ENCODE measurements at places on chromosomes 6 and 20. TPM values are rescaled to one million over a fixed set of nuclear protein-coding genes. Genes with fewer than 3 reads are reported as not detected.

Gene BPIFB4
- not detected for polyA plus RNA-seq

Gene BMP2
- 19.5 TPM for polyA plus RNA-seq

Gene TFAP2A
- 23.5 TPM for polyA plus RNA-seq

Gene CENPQ
- 13.7 TPM for polyA plus RNA-seq

DNA sequence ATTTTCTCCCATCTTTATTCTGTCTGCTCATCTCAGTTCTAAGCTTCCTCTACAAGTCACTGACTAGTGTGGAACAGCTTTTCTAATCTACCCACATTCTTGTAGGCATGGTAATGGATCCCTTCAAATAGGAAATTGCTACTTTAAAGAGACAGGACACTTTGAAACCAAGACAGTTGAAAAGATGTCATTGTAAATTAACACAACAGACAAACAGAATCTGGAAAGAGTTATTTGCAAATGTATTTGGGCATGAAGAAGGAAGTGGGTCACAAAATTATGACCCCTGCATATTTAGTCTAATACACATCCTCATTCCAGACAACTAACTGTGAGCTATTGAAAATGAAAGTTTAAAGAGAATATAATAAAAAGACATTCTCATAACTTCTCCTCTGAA lies 298.2 kb upstream of the MARCKS start:
- DNase-seq, result no peak

GRCh38 chr6:169132352-169132940 lies 121.2 kb downstream of the THBS2 start:
- no peak for DNase-seq

DNA sequence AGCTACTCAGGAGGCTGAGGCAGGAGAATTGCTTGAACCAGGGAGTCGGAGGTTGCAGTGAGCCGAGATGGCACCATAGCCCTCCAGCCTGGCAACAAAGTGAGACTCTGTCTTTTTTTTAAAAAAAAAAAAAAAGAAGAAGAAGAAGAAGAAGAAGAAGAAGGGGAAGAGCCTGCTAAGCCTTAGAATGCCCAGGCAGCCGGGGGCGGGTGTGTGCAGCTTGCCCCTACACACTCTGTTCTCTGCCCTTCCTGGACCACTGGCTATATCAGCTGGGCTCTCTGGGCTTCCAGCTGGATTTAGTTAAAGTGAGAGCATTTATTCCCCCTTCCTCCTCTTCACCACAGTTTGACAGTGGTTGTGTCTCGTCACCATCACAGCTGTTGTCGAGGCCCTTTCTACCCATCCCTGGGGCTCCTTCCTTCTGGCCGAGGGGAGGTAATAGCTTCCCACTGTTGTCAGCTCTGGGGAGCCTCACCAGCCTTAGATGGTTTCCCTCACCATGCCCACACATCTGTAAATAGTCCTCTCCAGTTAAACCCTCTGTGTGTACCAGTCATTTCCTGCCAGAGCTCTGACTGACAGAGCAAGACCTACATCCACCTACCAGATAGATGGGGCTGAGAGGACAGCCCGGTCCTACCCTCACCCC lies 77.6 kb downstream of the TRERF1 start:
- no peak for DNase-seq

DNA sequence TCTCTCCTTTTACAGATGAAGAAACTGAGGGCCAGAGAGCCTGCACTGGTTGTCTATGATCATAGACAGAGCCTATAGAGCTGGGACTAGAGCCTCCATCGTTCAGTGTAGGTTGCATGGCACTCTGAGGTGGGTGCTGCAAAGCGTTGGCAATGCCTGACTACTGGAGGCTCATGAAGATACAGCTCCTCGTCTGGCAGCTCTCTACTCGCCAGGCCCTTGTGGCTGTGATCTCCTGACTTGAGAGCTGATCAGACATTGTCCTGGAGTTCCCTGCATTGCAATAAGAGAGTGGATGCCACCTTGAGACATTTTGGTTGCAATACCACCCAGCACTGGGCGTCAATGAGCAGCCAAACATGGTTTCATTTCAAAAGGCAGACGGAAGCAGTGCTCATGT lies 270.1 kb upstream of the ARID1B start:
- no peak for DNase-seq

DNA sequence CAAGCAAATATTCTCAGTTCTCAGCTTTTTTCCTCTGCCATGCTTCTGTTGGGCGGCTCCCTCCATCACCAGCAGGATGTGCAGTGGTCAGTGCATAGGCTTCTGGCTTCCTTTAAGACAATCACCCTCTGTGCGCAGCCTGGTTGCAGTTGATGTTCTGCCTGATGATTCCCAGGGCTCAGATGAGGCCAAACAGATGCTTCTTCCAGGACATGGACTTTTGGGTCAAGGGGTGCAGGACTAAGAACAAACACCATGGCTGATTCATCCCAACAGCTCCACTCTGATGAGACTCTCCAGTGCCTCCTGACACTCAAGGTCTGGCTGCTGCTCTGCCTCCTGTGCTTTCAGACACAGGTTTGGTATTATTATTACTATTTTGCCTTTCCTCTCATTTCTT lies 554.8 kb upstream of the CDH4 start:
- DNase-seq, result no peak

All from right renal cortex interstitium (tissue), 3 donors.